CD4-positive, alpha-beta T cell (primary cell): ENCODE measurements at places on chromosomes 7 and 10.

DNA sequence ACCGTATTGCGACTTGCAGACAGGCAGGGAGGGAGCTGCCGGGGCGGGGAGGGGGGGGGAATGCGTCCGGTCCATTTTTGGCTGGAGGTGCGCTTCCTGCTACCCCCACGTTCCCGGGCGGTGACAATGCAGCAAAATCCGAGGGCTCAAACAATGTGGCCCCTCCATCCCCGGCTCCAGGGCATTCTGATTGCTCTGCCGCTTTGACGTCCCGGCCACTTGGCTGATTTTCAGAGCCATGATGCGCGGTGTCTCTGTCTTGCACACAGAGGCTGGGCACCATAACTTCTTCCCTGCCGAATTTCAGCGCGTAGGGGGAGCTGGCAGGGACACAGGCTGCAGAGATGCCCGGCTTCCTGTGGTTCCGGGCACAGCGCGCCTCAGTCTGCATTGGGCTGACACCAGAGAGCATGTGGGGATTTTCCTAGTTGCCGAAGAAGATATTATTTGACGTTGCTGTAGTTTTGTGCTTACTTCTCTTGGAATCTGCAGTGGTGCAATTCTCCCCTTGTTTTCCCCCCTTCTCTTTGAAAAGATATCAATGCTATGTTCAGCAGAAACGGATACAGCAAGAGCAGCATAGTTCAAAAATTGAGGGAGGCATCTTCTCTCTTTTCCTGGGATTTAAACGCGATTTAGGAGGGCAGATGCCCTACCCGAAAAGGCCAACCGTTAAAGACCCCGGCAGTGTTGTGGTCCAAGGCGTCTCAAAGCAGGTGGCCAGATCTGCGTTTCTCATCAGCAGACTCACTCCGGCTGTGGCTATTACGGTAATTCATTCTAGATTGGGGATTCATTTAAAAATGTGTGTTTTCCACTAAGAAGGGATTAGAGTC lies 1.4 kb downstream of the HECW1 start:
- no peak for DNase-seq

DNA sequence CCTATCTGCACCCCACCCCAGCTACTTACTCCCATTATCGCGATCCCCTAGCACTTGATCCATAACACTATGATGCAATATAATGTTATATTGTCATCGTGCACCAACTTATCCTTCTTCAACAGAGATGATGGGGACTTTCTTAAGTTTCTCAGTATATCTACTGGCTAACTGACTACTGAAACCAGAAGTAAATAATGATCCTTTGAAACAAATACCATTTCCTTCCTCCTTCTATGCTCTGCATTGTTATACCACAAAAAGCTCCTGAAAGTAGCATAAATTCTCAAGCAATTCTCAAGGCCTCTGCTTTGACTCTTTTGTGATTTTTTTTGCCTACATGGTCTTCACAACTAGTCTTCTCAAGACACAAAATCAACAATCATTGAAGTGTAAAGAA lies 68.9 kb downstream of the HTR7 start:
- no peak for DNase-seq

DNA sequence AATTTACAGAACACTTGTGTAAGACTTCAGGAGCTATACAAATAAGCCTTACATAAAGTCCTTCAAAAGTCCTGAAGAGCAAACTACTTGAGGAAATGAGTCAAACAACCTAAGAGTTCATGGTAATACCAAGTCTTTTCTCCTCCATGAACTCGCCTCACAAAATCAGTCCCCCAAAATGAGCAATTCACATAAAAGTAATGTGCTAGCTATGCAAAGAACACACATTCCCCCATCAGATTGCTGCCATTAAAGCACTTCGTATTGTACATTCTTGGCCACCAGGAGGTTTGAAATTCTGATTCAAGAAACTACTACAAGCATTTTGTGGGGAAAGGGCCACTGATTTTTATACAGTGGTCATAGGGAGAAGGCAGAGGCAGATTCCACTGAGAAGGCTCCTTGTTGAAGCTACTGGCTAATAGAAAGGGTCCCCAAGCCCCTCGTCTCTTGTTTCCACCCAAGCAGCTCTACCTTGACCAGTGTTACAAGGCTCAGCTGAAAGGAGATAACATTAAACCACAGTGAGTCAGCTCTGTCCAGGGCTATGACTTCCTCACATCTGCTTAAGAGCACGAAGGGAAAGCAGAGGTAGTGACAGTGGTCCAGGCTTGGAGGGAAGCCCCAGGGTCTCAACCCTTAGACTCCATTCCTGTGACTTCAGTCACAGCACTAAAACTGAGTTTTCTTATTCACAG lies 115.2 kb upstream of the CDK1 start:
- DNase-seq, result no peak

DNA sequence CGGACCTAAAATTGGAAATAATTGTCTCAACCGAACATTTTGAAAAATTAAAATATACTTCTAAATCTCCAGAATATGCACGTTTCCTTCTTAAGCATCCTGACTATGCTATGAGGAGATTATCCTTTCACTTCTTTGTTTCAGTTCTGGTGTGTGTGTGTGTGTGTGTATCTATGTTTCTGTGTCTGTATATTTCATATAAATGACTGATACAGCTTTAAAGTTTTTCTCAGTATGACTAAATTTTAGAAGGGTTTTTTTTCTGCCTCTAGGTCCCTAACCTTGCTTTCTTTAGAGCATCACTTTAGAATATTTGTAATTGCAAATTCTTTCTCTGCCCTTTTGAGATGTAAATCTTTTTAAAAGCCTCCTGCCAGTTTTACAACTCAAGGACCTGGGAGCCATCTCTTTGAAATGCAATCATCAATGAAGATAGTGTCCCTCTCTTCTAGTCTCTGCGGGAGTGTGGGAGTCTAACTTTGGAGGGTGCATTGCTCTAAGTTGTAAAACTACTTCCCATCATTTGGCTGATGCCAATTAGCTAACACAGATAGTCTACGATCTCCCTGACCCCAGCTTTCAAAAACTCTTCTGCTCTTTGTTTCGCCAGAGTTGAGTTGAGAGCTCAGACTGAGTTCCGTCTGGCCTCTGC lies 782.0 kb upstream of the ZWINT start:
- no peak for DNase-seq

DNA sequence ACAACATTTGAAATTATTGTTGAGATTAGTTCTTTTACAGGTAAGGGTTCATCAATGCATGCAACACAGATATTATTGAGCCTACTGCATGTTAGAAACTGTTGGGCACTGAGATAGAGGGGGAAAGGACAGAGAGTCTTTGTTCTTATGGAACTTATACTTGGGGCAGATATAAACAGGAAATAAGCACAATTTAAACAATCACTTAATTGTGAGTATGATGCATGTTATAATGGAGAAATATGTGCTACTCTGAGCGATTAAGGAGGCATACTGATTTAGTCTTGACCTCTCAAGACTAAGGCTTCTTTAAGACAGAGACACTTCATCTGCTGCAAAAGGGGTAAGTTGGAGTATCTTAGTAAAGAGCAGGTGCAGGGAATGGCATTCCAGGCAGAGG lies 593.3 kb downstream of the CCSER2 start:
- no peak for DNase-seq

- no peak for DNase-seq
These were observed 38.8 kb downstream of the ERLIN1 start for GRCh38 chr10:100146875-100147650.
